ENCODE measurements at places on chromosomes 4 and X. TPM values are rescaled to one million over a fixed set of nuclear protein-coding genes. Genes with fewer than 3 reads are reported as not detected.

The F8A1 gene
- total RNA-seq: 5.0 TPM

The ZNF674 gene
- 3.5 TPM for total RNA-seq

The SOD3 gene
- not detected for total RNA-seq

The GAGE12G gene
- not detected for total RNA-seq

The SMARCAD1 gene
- 35.9 TPM for total RNA-seq

Measured in HepG2 (cell line).